ENCODE measurements at places on chromosomes 5 and 9. TPM values are rescaled to one million over a fixed set of nuclear protein-coding genes. Genes with fewer than 3 reads are reported as not detected.

GRCh38 chr5:136656811-136657210 is 291.5 kb upstream of the TRPC7 start:
- peak; percentile 29 for DNase-seq

DNA sequence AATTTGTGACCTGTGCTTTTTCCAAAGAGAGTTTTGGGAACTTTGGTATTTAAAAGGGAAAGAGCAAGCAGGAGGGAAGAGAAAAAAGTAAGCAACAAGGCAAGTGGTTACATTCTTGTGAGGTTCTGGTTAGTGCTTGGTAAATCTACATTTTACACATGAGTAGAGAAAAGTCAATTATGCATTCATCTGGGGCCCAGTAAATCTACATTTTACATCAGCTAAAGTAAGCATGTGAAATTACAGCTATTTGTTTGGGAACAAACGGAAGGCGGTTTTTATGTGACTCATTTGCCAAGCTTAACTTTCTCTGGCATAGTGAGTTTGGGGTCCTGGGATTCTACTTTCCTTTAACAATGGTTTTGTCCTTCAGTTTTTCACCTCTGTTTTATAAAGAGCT is 102.2 kb downstream of the SNX18 start:
- DNase-seq: peak; percentile 44

GRCh38 chr9:135220601-135221575 is 133.4 kb downstream of the OLFM1 start:
- no peak for DNase-seq

Gene GABRA6
- polyA plus RNA-seq: not detected

Gene GZMA
- polyA plus RNA-seq: not detected
